Type B pancreatic cell (in vitro differentiated cells): ENCODE measurements at places on chromosomes 6 and 20. TPM values are rescaled to one million over a fixed set of nuclear protein-coding genes. Genes with fewer than 3 reads are reported as not detected.

DNA sequence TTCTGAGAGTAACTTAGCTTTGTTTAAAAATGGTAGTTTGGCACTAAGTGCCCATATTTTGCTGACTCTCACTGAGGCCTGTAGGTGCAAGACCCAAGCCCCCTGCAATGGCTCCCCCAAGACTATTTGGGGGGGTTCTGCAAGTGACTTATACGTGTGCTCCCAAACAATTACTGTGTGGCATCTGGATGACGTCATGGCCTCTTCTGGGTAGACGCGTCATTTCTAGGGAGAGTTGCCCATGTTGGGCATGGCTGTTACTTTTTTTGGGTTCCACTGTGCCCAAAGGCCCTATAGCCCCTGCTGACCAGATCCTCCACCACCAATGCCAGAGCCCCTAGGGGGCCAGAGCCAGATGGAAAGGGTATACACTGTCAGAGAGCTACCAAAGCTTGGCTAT is 110.3 kb upstream of the MYLIP start:
- no peaks in the 10 kb centered on the region for H3K36me3 ChIP-seq
- no peaks in the 10 kb centered on the region for H3K27me3 ChIP-seq
- no peak for DNase-seq

The SIM1 gene
- total RNA-seq: 6.3 and 7.1 TPM in 2 replicates

The SLA2 gene
- total RNA-seq: not detected in 2 replicates

GRCh38 chr6:28606424-28607391 is 81.0 kb downstream of the GPX5 start:
- H3K36me3 ChIP-seq: no peaks in the 10 kb centered on the region
- DNase-seq: no peak
- H3K27ac ChIP-seq: peak overlapping the region; percentile 77

DNA sequence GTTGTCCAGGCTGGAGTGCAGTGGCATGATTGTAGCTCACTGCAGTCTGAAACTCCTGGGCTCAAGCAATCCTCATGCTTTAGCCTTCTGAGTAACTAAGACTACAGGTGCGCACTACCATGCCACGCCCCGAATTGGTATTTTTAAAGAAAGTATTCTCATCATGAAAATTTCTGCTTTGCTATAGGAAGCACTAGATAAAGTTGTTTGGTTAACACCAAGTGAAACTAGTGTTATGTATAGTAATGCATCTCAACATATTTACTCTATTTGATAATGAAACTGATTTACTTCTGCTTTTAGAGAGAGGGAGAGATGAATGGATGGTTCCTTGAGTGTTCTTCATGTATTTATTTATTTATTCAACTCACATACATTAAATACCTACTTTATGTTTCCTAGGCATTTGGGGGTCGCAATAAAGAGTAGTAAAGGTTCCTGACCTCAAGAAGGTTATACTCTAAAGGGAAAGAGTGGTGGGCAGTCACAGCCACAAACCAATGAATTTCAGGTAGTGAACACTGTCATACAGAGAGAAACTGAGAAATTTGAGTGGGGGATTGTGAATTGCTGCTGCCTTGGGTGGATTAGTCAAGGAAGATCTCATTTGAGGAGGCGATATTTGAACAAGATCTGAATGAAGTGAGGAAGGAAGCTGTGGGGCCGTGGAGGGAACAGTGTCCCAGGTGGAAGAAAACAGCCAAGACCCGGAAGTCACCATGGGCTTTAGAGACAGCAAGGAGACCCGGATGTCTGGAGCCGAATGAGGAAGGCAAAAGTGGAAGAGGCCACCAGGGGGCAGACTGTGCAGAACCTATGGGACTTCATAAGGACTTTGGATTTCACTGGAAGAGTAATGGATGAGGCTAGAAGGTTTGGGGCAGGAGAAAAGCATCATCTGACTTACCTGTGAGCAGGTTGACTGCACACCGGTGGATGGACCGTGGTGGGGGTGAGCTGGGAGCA is 185.6 kb downstream of the TSHZ2 start:
- peak overlapping the region; percentile 54 for H3K27ac ChIP-seq
- no peak for DNase-seq
- no peaks in the 10 kb centered on the region for H3K27me3 ChIP-seq
- peak overlapping the region; percentile 16 for H3K4me3 ChIP-seq
- H3K4me1 ChIP-seq: peaks cover 17% of the 10 kb centered on the region
